ENCODE measurements at places on chromosomes 12 and 14.

DNA sequence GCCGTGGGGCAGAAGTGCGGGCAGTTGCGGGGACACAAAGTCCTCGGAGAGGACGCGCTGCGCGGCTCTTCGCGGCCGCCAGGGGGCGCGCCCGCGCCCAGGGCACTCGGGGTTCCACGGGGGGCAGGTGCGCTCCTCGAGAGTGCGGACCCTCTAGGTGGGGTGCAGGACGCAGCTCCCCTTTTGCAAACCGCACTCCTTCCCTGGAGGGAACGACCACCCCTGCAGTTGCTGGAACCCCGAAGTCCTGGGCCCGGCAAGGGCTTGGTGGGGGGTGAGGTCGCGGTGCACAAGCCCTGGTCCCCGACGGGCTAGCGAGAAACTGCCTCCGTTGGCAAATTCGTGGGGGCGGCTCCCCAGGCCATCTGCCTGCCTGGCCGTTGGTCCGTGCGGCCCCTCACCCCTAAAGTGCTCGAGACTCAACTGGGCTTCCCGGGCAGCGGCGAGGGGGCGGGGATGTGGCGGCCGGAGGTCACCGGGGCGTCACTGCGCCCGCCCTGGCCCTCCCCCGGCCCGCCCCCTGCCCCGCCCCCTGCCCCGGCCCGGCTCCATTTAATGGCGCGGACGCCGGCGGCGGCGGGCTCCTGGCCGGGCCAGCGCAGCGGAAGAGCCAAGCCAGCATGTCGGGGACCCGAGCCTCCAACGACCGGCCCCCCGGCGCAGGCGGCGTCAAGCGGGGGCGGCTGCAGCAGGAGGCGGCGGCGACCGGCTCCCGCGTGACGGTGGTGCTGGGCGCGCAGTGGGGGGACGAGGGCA lies at the start of gene ADSS1:
Gene ADSS1, plus strand, starts transcription at position 579 of the 756 bp plus-strand sequence. Its CDS starts 42 bp downstream, at position 621.
- DNase-seq: no peak

DNA sequence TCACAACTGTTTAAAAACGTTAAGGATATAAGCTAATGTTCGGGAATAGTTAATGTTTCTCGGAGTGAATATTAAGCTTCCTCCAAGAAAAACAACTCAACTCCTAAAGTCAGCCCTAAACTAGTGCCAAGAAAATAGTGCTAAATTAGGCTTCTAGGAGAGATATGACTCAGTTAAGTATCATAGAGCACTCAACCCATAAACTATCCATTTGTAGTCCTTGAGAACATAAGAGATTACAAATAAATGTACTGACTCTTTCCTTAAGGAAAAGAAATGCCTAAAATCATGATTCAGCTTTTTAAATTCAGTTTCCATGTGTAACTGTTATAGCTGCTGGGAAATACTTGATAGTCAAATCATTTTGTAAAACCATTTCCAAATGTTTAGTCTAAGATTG lies 117.1 kb downstream of the HMGA2 start:
- DNase-seq: no peak

- no peak for DNase-seq
Measured at GRCh38 chr12:122858591-122859302, 23.5 kb downstream of the HIP1R start.

- no peak for DNase-seq
Measured at GRCh38 chr14:51219473-51220448, 20.3 kb upstream of the TMX1 start.

DNA sequence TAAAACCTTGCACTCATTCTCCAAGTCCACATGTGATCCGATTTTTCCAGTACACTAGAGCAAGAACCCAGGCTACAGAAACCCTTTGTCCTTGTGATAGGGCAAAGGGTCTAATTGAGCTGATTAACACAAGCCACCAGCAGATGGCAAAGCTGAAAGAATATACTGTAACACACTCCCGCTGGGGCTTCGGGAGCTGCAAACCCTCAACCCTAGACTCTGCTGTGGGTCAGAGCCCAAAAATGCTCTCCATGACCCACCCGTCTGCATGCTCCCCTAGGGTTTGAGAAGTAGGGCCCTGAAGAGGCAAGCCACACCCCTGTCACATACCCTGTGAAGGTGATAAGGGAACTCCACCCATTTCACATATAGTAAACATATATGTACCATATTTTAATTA lies 33.6 kb upstream of the PCNX1 start:
- DNase-seq: no peak

- DNase-seq: no peak
Measured at GRCh38 chr12:123936956-123937706, 35.5 kb downstream of the CCDC92 start.

- no peak for DNase-seq
Measured at GRCh38 chr12:24721191-24721590, 227.7 kb downstream of the BCAT1 start.

GRCh38 chr12:95096852-95097251 lies 23.4 kb upstream of the NR2C1 start:
- DNase-seq: no peak

DNA sequence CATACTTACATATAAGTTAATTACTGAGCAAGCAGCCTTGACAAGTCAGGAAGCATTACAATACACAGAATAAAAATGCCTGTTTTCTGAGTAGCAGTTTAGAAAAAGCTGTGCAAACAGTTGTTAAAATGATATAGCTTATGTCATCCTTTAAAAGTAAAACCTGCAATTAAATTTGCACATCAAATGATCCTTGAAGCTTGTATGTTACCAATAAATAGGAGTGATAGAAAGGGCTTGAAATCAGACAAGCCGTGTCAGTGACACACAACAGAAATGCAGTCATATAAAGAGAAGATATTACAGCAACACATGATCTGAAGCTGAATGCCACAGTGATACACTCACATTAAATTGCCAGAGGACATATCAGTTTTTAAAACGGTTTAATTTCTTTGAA lies 70.0 kb downstream of the EPS8 start:
- no peak for DNase-seq

DNA sequence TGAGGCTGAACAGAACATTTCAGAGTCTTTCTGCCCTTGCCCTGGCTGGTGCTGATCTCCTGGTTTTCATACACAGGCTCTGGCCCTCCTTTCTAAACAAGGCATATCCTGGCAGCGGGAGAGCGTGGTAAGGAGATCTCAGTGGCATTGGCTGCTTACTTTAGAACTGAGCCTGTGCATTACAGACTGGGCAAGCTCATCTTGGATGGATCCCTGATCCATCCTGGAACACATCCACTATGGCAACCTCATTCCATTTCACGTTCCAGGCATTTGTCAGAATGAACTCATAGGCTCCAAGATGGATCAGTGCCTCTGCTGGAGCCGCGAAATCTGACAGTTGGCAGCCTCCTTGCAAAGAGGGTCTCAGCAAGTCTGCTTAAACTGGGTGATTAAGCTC lies 224.5 kb upstream of the PELI2 start:
- DNase-seq: no peak

DNA sequence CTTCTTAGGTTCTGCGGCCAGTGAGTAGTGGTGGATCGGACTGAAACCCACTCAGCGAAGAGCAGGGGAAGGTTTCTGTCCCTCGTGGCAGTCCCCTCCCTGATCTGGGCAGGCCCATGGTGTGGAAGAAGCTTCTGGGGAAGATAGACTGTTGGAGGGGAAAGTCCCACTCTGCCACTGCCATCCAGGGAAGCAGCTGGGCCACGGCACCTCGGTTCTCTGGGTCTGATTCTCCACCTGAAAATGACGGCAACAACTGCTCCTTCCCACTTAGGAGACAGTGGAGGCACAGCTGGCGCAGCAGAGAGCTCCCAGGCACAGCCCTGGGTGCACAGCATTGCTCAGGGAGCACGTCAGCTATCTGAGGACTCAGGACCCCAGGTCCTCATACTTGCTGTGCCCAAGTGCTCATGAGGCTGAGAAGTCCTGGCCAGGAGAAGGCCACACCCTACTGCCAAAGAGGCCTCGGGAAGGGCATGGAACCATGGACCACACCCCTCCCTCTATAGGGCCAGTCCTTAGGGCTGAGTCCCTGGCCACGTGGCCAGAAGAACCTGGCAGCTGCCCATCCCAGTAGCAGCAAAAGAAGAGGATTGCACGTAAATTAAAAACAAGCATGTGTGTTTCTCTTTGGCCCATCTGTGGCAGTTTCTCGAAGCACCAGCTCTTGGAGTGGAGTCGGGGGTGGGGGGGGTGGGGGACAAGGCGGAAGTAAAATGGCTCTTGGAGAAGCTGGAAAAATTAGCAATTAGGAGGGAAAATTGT lies 85.3 kb upstream of the BCL11B start:
- DNase-seq: no peak

DNA sequence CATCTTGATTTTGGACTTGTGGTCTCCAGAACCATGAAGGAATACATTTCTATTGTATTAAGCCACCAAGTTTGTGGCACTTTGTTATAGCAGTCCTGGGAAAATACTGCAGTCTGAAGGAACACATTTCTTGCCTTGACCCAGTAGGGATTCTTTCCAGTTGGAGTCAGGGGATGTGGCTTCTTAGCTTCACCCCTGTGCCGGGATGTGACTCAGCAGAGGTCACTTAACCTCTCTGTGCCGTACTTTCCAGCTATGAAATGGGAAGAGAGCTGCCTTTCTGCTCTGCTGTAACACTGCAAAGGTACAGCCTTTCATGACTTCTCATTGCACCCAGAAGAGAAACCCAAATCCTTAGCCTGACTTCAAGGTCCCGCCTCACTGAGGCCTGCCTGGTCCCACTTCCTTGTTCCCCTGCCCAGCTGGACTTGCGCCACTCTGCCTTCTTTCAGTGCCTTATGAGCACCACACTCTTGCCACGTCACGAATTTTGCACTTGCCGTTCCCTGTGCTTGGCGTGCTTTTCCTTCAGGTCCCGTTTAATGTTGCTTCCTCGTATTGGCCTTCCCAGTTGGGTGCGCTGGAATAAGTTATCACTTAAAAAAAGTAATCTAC lies 24.2 kb downstream of the CHST11 start:
- DNase-seq: no peak

DNA sequence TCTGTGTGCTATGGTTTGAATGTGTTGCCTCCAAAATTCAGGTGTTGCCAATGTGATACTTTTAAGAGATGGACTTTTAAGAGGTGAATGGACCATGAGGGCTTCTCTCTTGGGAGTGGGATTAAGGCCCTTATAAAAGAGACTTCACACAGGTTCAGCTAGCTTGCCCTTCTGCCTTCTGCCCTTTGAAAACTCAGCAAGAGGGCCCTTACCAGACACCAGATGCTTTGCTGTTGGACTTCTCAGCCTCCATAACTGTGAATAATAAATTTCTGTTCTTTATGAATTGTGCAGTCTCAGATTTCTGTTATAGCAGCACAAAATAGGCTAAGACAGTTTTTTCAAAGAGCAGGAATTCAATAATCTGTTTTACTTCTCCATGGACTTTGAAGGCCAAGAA lies 86.1 kb downstream of the DIP2B start:
- DNase-seq: no peak

- DNase-seq: no peak
Measured at GRCh38 chr14:53532853-53533252, 379.7 kb upstream of the DDHD1 start.

DNA sequence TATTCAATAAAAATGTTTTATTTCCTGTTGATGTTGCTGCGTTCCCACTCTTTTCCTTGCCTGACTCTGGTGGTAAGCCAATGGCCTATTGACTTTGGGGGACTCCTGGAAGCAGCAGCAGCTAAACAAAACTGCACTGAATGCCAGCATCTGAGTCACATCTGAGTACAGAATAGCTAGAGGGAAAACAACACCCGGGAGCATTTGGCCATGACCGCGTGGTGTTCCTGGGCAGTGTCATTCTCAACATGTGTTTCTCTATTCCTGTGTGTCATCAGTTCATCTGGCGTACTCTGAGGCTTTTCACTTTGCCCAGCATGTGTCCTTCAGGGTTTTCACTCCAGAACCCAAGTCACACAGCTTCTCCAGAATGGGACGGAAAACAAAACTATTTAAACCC lies 238.8 kb downstream of the PAWR start:
- no peak for DNase-seq

GRCh38 chr12:113142173-113142885 lies 6.8 kb upstream of the RASAL1 start:
- peak; percentile 73 for DNase-seq

GRCh38 chr14:91250912-91251311 lies 6.4 kb upstream of the GPR68 start:
- DNase-seq: no peak

GRCh38 chr12:114263056-114263805 lies 142.7 kb downstream of the TBX5 start:
- DNase-seq: no peak

DNA sequence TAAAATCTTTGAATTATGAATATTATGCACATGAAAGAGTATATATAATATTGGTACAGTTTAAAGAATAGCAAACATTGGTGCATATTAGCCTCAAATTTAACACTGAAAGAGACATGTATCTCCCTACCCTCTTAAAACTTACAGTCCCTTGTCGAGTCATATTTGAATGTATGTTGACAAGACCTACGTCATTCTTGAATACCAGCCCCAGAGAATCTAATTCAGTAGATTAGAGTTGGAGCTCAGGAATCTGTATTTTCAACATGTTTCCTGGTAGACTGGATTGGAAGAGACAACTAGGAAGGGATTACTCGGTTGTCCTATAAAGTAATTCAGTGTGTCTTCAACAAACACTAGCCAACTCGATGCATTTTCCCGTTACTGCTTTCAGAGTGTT lies 104.8 kb downstream of the PDE3A start:
- no peak for DNase-seq

DNA sequence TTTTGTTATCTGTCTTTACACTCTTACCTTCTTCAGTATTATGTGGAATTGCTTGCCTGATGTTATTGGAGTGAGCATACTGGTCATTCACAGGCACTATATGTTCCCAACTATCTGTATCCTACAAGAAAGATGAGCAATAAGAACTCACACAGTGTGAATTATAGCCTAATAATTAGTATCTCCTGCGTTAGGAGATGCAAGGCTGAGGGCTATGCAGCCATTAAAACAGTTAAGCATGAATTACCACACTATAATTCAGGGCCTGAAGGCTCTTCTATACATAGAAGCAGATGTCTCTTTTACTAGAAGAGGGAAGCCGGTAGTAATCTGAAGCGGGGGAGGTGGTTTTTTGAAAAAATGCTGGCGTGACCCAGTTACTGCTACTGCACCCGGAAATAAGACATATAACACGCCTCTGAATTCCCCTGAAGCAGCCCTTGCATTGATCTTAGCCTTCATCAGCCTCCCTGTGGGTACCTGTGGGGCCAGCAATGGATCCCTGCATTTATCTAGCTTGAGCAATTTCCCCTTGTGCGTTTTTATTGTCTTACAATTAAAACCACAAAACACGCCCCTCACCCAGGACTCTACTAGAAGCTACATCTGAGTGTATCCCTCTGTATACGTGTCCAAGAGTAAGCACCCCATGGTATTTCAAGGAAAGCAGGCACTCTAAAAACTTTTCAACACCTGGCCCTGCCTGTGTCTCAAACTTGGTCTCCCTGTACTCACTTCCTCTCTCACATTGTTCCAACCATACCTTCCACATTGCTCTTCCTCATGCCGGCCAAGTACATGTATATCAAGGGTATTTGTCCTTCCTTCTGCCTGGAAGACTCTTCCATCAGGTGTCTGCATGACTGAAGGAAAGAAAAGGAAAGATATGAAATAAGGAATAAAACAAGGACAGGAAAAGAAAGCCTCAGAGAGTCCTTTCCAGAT lies 210.9 kb upstream of the ARID2 start:
- DNase-seq: no peak
